Right atrium auricular region (tissue), 2 donors: ENCODE measurements at places on chromosomes 16 and 17.

GRCh38 chr17:4554441-4554996 lies 665 bp downstream of the MYBBP1A start:
- H3K4me1 ChIP-seq, result no peaks in the 10 kb centered on the region
- H3K27ac ChIP-seq, result peak overlapping the region; percentile 80
- no peak for DNase-seq
- H3K36me3 ChIP-seq, result peaks cover 36% of the 10 kb centered on the region
- H3K4me3 ChIP-seq, result peak overlapping the region; percentile 78

GRCh38 chr17:67438667-67439066 lies 61.6 kb downstream of the PITPNC1 start:
- H3K27me3 ChIP-seq, result no peaks in the 10 kb centered on the region
- no peaks in the 10 kb centered on the region for H3K36me3 ChIP-seq
- peaks cover 72% of the 10 kb centered on the region for H3K4me1 ChIP-seq
- H3K27ac ChIP-seq, result peak overlapping the region; percentile 49
- DNase-seq, result no peak

GRCh38 chr17:82702231-82702927 lies 3.9 kb upstream of the RAB40B start:
- H3K27ac ChIP-seq, result no peak overlapping the region
- no peak for DNase-seq
- H3K4me1 ChIP-seq, result no peaks in the 10 kb centered on the region
- no peaks in the 10 kb centered on the region for H3K27me3 ChIP-seq
- no peaks in the 10 kb centered on the region for H3K36me3 ChIP-seq

GRCh38 chr16:30951750-30952149 lies 2.9 kb downstream of the ORAI3 start:
- no peaks in the 10 kb centered on the region for H3K27me3 ChIP-seq
- H3K4me3 ChIP-seq, result no peak overlapping the region
- no peaks in the 10 kb centered on the region for H3K4me1 ChIP-seq

- DNase-seq, result no peak
- no peaks in the 10 kb centered on the region for H3K36me3 ChIP-seq
- no peaks in the 10 kb centered on the region for H3K27me3 ChIP-seq
- no peak overlapping the region for H3K27ac ChIP-seq
- no peak overlapping the region for H3K4me3 ChIP-seq
- no peaks in the 10 kb centered on the region for H3K4me1 ChIP-seq
These were observed 20.8 kb downstream of the UBE2G1 start for GRCh38 chr17:4345581-4346252.

DNA sequence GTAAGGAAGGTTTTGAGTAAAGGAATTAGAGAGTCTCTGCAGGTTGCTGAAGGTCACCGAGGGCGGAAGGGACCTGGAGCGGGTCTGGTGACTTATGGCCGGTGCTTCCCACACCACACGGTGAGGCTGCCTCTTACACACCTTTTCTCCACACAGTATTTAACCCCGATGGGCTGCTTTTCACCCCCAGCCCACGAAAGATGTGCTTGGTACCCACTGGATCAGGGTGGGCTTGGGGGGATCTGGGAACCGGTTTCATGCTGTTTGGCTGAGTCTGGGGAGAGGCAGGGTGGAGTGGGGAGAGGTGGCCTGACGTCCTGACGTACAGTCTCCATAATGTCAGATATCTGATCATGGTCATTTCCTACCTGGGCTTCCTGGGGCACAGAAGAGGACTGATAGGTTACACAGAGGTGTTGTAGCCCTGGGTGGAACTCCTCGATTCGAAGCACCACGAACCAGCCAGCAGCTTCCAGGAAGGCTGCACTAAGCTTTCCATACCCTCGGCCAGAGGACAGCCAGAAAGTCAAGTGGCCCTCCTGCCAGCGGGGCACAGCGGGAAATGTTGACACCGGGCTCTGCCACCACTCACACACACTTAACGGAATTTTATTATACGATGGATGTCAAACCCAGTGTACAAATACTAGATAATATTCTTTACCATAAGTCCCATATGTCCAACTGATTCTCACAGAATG lies 34.0 kb downstream of the OR1D5 start:
- H3K27me3 ChIP-seq, result no peaks in the 10 kb centered on the region
- no peak for DNase-seq
- H3K4me3 ChIP-seq, result no peak overlapping the region
- no peaks in the 10 kb centered on the region for H3K4me1 ChIP-seq
- H3K27ac ChIP-seq, result peak overlapping the region; percentile 42

GRCh38 chr16:83901101-83901500 lies 2.2 kb downstream of the MLYCD start:
- H3K27me3 ChIP-seq, result no peaks in the 10 kb centered on the region

GRCh38 chr17:21513012-21513570 lies 136.9 kb downstream of the KCNJ12 start:
- no peak overlapping the region for H3K27ac ChIP-seq
- no peak overlapping the region for H3K4me3 ChIP-seq
- H3K4me1 ChIP-seq, result no peaks in the 10 kb centered on the region
- peak; percentile 78 for DNase-seq
- H3K36me3 ChIP-seq, result no peaks in the 10 kb centered on the region
- H3K27me3 ChIP-seq, result no peaks in the 10 kb centered on the region

DNA sequence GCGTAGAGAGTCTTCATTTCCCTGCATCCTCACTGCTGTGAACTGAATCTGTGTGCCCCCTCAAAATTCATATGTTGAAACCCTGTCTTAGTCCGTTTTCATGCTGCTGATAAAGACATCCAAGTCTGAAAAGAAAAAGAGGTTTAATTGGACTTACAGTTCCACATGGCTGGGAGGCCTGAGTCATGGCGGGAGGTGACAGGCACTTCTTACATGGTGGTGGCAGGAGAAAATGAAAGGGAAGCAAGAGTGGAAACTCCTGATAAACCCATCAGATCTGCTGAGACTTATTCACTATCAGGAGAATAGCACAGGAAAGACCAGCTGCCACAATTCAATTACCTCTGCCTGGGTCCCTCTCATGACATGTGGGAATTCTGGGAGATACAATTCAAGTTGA lies 3.1 kb upstream of the CCDC42 start:
- H3K4me1 ChIP-seq, result peaks cover 14% of the 10 kb centered on the region
- no peaks in the 10 kb centered on the region for H3K36me3 ChIP-seq
- no peak for DNase-seq
- no peak overlapping the region for H3K4me3 ChIP-seq

DNA sequence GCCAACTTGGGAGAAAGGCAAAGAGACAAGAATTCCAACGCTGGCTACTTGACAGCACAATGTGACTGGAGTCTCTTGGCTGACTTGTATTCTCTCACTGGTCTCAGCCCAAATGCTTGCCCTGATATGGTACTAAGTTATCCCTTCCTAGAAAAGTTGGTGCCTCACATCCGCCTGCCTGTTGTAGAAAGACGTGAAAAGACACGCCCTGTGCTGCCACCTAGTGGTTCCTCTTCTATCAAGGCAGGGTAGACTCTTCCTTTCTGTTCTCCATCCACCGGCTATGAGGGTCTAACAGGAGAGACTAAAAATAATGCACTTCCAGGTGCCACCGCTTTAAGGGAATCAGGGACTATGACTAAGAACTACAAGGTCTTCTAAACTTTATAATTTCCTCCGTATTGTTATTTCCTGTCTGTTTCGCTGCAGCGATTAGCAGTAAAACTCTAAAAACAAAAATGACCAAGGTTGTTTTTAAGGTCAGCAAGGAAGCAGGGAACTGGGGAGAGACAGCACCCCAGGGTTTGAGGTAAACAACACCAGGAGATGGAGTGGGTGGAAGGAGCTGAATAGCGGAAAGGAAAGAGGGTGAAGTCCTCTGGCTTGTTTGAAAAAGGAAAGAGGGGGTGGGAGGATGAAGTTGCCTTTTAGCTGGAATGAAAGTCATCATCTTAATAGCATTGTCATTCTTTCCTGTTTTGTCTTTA lies 109.5 kb downstream of the YPEL2 start:
- no peaks in the 10 kb centered on the region for H3K4me1 ChIP-seq
- H3K27me3 ChIP-seq, result no peaks in the 10 kb centered on the region
- H3K27ac ChIP-seq, result peak overlapping the region; percentile 66
- H3K36me3 ChIP-seq, result no peaks in the 10 kb centered on the region

- no peaks in the 10 kb centered on the region for H3K4me1 ChIP-seq
- H3K27ac ChIP-seq, result no peak overlapping the region
- H3K36me3 ChIP-seq, result no peaks in the 10 kb centered on the region
- no peaks in the 10 kb centered on the region for H3K27me3 ChIP-seq
- H3K4me3 ChIP-seq, result no peak overlapping the region
These were observed 33.1 kb upstream of the RPTOR start for GRCh38 chr17:80511222-80512180.

DNA sequence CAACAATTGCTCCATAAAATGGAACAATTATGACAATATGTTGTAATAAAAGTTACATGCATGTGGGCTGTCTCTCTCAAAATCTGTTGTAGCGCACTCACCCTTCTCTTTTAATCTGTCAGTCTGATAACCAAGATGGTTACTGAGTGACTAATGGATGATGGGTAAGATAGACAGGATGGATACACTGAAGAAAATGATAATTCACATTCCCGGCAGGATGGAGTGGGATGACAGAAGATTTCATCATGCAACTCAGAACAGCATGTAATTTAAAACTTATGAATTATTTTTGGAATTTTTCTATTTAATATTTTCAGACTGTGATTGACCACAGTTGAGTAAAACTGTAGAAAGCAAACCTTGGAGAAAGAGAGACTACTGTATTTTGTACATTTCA lies 30.5 kb downstream of the CDH13 start:
- no peak for DNase-seq
- H3K27ac ChIP-seq, result no peak overlapping the region
- H3K36me3 ChIP-seq, result no peaks in the 10 kb centered on the region

GRCh38 chr17:17205368-17206123 lies 587 bp downstream of the PLD6 start:
- no peak for DNase-seq
- peak overlapping the region; percentile 78 for H3K27ac ChIP-seq
- H3K4me1 ChIP-seq, result peaks cover 57% of the 10 kb centered on the region
- peak overlapping the region; percentile 64 for H3K4me3 ChIP-seq

DNA sequence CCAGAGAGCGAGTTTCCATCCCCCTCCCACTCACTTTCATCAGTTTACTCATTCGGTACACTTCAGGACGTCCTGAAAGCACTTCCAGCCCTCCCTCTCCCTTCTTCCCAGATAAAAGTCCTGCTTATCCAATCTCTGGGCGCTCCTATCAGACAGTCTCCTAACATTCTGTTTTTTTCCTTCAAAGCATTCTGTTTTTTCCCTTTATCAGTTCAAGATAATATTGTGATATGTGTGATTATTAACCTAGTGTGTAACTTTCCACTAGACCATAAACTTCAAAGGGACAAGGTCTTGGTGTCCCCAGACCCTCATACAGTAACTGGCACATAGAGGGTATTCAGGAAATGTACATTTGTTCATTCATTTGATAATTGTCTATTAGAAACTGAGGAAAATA lies 24.4 kb upstream of the C16orf87 start:
- H3K27ac ChIP-seq, result no peak overlapping the region
- no peak overlapping the region for H3K4me3 ChIP-seq
- no peaks in the 10 kb centered on the region for H3K27me3 ChIP-seq
- no peak for DNase-seq
- H3K36me3 ChIP-seq, result no peaks in the 10 kb centered on the region

- H3K36me3 ChIP-seq, result no peaks in the 10 kb centered on the region
- no peaks in the 10 kb centered on the region for H3K27me3 ChIP-seq
- no peak overlapping the region for H3K27ac ChIP-seq
- no peaks in the 10 kb centered on the region for H3K4me1 ChIP-seq
- no peak for DNase-seq
These were observed 203.1 kb downstream of the CBLN1 start for GRCh38 chr16:49078571-49078970.

GRCh38 chr17:48024149-48025039 lies 13.2 kb downstream of the COPZ2 start:
- H3K27ac ChIP-seq, result peak overlapping the region; percentile 84
- H3K27me3 ChIP-seq, result no peaks in the 10 kb centered on the region
- peak overlapping the region; percentile 60 for H3K4me3 ChIP-seq
- DNase-seq, result no peak
- H3K4me1 ChIP-seq, result no peaks in the 10 kb centered on the region

DNA sequence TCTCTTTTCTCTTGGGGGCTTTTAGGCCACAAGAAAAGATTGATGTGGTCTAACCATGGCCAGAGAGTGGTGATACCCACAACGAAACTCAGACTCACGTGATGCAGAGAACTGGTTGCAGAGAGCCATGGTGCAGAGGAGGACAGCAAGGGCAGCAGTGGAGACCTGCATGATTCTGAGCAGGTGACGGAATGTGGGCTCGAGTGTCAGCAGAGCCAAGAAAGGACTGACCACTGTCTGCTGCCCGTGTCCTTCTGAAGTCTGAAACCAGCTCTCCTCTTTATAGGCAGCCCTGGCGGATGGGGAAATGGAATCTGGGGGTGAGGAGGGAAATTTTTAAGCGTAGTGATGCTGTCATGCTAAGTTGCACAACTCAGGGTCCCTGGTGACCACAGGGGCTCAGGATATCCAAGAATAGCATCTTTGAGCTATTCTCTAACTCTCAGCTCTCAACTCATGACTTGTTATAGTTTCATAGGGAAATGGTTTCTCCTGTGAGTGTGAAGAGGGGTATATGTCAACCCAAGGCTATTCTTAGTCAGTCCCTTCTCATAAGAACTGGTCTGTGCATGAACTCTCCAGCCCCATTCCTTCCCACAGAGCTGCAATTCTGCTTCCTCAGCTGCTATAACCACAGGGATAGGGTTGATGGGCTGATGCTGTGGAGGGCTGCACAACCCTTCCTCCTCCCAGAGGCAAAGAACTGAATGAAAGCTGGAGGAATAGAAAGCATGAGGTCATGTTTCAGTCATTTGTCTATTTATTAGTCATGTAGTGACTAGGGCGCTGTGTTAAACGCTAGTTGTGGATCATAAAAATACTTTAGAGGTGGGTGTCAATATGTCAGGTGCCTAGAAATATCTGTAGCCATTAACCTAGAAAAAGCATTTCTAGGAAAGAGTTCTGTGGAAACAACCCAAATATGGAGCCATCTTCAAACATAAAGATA lies at the start of gene CCL3:
TSS of gene CCL3 (minus strand) at position 256 of the 949 bp plus-strand sequence. CDS start at position 171, 85 bp downstream.
- no peak within 1 kb of the TSS for H3K4me3 ChIP-seq
- no peak for DNase-seq
- H3K4me1 ChIP-seq, result no peaks in the 10 kb centered on the region
- H3K36me3 ChIP-seq, result no peaks in the 10 kb centered on the region

GRCh38 chr17:7177954-7178477 lies 1.2 kb downstream of the ASGR1 start:
- peak overlapping the region; percentile 25 for H3K4me3 ChIP-seq
